ENCODE measurements at places on chromosomes 13 and 19. TPM values are rescaled to one million over a fixed set of nuclear protein-coding genes. Genes with fewer than 3 reads are reported as not detected.

DNA sequence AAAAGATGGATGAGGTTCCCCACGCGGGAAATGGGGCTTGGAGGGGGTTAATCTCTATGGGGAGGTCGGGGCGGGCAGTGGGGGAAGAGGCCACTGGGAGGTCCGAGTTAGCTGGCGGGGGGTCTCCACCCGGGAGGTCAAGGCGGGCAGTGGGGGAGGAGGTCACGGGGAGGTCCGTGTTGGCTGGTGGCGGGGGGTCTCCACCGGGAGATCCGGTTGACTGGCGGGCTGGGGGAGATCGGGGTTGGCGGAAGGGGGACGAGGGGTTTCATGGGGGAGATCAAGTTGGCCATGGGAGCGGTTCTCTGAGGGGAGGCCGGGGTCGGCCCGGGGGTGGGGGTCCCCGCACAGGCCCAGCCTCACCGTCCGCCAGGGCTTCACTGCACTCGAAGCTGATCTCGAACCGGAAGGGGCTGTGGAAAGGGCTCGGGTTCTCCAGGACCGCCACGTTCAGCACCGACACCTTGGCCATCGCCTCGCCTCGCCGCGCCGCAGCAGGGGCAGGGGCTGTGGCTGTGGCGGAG, 342 bp downstream of the ASF1B start:
- DNase-seq: no peak
- H3K4me3 ChIP-seq: peak overlapping the region; percentile 89
- H3K27ac ChIP-seq: peak overlapping the region; percentile 14

DNA sequence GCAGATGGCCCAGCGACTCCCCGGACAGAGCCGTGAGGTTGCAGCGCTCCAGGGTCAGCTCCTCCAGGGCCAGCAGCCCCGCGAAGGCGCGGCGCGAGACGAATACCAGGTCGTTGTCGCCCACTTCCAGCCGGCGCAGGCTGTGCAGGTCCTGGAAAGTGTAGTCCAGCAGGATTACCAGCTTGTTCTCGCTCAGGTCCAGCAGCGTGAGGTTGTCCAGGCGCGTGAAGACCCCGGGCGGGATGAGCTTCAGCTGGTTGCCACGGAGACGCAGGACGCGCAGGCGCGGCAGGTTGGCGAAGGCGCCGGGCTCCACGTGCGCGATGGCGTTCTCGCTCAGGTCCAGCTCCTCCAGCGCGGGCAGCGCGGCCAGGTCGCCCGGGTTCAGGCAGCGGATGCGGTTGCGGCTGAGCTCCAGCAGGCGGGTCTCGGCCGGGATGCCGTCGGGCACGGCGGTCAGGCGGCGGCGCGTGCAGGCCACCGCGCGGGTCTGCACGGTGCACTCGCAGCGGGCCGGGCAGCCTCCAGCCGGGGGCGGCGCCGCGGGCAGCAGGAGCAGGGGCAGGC, 9.3 kb upstream of the PEAK3 start:
- H3K27ac ChIP-seq: no peak overlapping the region
- H3K4me1 ChIP-seq: 0 out of 2 replicates have a peak, but pooled peaks cover 4% of the 10 kb centered on the region
- H3K4me3 ChIP-seq: no peak overlapping the region
- DNase-seq: peak; percentile 84

DNA sequence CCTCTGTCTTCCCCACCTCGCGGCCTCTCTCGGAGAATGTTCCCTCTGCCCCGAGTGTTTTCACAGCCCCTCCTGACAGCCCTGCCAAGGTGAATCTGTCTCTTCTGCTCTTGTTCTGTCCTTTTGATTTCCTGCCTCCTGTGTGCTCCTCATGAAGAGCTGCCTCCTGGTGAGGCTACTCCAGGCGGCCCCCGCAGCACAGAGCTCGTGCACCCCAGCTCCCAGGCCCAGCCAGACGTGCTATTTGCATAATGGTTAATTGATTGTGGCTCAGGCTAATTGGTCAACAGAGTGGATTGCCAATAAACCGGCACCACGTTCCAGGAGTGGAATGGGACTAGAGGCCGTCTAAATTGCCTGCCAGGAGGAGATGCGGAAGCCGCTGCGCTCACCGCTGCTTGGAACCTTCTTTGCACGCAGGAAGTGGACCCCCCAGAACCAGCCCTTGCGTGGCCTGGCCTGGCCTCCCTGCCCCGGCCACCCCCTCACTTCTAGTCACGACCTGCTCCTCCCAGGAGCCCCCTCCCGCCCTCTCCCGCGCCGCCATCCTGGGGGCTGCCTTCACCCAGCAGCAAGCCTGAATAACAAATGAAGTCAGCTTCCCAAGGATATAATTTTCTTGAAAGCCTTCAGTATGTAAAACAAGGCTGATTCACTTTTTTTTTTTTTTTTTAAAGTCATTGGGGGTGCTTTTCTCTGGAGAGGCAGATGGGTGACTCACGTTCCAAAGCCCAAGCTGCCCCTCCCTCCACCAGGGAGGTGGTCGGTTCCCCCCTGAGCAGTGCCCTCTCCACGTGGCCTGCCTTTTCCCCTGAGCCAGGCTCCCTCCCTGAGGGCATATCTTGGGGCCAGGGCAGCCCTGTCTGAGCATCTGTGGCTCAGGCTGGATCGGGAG, 144.0 kb downstream of the KDM4B start:
- peaks cover 19% of the 10 kb centered on the region for H3K36me3 ChIP-seq
- no peaks in the 10 kb centered on the region for H3K27me3 ChIP-seq
- peaks cover 13% of the 10 kb centered on the region for H3K4me1 ChIP-seq
- no peak for DNase-seq

- H3K27me3 ChIP-seq: no peaks in the 10 kb centered on the region
- no peak for DNase-seq
- no peak overlapping the region for H3K4me3 ChIP-seq
- no peaks in the 10 kb centered on the region for H3K4me1 ChIP-seq
These were observed 32.6 kb upstream of the SLC46A3 start for GRCh38 chr13:28751175-28751960.

DNA sequence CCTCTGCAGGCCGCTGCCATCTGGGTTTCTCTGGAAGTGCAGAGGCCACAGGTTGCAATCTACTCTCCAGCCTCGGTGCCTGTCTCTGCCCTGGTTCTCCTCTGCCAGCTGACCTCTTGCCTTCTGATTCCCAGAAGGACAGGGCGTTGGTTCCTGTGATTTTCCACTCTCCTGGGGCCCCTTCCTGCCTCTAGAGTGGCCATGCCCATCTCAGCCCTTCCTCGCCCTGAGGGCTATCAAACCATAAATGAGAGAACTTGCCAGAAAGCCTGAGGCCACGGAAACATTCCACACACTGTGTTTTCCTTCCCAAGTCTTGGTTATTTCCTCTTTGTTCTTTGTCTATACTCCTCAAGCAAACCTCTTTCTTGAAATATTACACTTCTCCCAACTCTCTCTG, 146.2 kb downstream of the SHISA2 start:
- DNase-seq: no peak
- H3K4me1 ChIP-seq: no peaks in the 10 kb centered on the region

DNA sequence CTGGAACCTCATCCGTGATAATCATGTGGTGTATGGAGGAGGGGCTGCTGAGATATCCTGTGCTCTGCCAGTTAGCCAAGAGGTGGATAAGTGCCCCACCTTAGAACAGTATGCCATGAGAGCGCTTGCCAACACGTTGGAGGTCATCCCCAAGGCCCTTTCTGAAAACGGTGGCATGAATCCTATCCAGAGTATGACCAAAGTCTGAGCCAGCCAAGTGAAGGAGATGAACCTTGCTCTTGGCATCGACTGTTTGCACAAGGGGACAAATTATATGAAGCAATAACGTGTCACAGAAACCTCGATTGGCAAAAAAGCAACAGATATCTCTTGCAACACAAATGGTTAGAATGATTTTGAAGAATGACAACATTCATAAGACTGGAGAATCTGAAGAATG, 251.2 kb upstream of the OBI1 start:
- H3K27me3 ChIP-seq: no peaks in the 10 kb centered on the region
- DNase-seq: no peak
- H3K4me1 ChIP-seq: no peaks in the 10 kb centered on the region
- no peak overlapping the region for H3K27ac ChIP-seq

GRCh38 chr19:8641908-8642547, 11.6 kb downstream of the NFILZ start:
- no peaks in the 10 kb centered on the region for H3K36me3 ChIP-seq
- peaks cover 29% of the 10 kb centered on the region for H3K27me3 ChIP-seq
- H3K4me3 ChIP-seq: no peak overlapping the region
- H3K4me1 ChIP-seq: peaks cover 7% of the 10 kb centered on the region
- peak; percentile 44 for DNase-seq
- no peak overlapping the region for H3K27ac ChIP-seq

DNA sequence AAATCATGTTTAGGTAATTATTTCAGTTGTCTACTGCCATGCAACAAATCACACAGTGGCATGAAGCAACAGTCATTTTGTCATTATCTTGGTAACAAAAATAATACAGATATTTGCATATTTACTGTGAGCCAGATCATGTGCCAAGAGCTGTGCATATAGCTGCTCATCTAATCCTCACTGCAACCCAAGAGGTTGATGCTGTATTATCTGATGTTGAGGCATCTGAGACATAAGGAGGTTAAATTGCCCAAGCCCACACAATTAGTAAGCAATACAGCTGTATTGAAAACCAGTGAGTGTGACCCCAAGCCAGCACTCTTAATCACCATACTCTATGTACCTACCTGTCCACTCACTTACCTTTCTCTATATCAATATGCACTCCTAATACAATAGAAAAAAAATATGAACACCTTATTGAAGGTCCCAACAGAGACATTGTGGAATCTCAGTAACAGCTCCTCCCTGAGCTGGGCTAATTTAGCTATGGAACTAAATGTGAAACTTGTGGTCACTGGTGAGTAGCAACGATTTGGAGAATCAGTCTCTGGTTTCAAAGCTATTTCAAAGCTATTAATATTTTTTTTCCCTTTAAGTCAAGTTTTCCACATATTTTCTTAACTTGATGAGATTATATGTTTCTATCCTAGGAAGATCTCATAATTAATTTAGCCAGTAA, 185.2 kb downstream of the KLF12 start:
- DNase-seq: no peak
- no peaks in the 10 kb centered on the region for H3K36me3 ChIP-seq
- no peak overlapping the region for H3K27ac ChIP-seq
- H3K27me3 ChIP-seq: no peaks in the 10 kb centered on the region
- no peak overlapping the region for H3K4me3 ChIP-seq

GRCh38 chr13:48591889-48592687, 59.2 kb upstream of the RCBTB2 start:
- no peaks in the 10 kb centered on the region for H3K4me1 ChIP-seq
- DNase-seq: no peak
- H3K4me3 ChIP-seq: no peak overlapping the region
- H3K27me3 ChIP-seq: no peaks in the 10 kb centered on the region
- no peaks in the 10 kb centered on the region for H3K36me3 ChIP-seq

DNA sequence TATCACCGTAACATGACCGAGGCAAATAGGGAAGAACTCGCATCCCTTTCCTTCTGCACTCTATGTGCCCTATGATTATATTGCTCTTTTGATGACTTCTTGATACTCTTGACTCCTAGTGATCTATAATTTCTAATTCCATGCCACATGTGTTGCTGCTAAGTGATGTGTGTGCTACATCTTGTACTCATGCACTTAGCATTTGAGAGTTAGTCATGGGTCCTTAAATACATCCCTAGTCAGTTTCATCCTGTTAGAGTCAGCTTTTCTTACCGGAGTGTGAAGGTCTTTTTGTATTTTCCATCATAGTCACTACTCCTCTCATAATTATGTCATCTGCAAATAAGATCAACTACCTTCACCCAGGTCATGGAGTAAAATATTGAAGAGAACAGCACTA, 30.2 kb downstream of the RXFP2 start:
- DNase-seq: no peak
- no peak overlapping the region for H3K4me3 ChIP-seq
- no peak overlapping the region for H3K27ac ChIP-seq
- H3K36me3 ChIP-seq: no peaks in the 10 kb centered on the region
- H3K4me1 ChIP-seq: no peaks in the 10 kb centered on the region

GRCh38 chr19:45423589-45424190, at the start of gene ERCC1:
ERCC1 (minus strand) TSS chr19:45423917; CDS start chr19:45423374, 543 bp downstream.
- peaks cover 20% of the 10 kb centered on the region for H3K4me1 ChIP-seq
- peak within 1 kb of the TSS; percentile 92 for H3K27ac ChIP-seq
- H3K36me3 ChIP-seq: peaks cover 10% of the 10 kb centered on the region
- peak within 1 kb of the TSS; percentile 67 for H3K4me3 ChIP-seq
- DNase-seq: peak; percentile 98

- H3K36me3 ChIP-seq: peaks cover 5% of the 10 kb centered on the region
- peaks cover 66% of the 10 kb centered on the region for H3K4me1 ChIP-seq
- H3K4me3 ChIP-seq: no peak overlapping the region
- no peak for DNase-seq
These were observed 12.0 kb downstream of the TSHZ3 start for GRCh38 chr19:31337008-31337914.

GRCh38 chr19:52692431-52693008, 42.3 kb downstream of the ZNF611 start:
- no peak for DNase-seq
- no peak overlapping the region for H3K27ac ChIP-seq
- no peak overlapping the region for H3K4me3 ChIP-seq
- no peaks in the 10 kb centered on the region for H3K27me3 ChIP-seq

GRCh38 chr19:50496189-50497021, 14.6 kb downstream of the JOSD2 start:
- H3K4me3 ChIP-seq: no peak overlapping the region
- H3K27me3 ChIP-seq: peaks cover 5% of the 10 kb centered on the region
- DNase-seq: peak; percentile 69

The ONECUT3 gene
- polyA plus RNA-seq: not detected

The IGSF23 gene
- 0.10 TPM for polyA plus RNA-seq

The TEX101 gene
- polyA plus RNA-seq: 0.07 TPM

The KLF1 gene
- polyA plus RNA-seq: not detected

The SEMA6B gene
- 2.0 TPM for polyA plus RNA-seq

The PLEKHA4 gene
- 4.7 TPM for polyA plus RNA-seq

The RANBP3 gene
- polyA plus RNA-seq: 84.0 TPM

The RNF17 gene
- polyA plus RNA-seq: not detected
